Fibroblast of skin of scalp (primary cell): ENCODE measurements at places on chromosomes 16 and 17.

DNA sequence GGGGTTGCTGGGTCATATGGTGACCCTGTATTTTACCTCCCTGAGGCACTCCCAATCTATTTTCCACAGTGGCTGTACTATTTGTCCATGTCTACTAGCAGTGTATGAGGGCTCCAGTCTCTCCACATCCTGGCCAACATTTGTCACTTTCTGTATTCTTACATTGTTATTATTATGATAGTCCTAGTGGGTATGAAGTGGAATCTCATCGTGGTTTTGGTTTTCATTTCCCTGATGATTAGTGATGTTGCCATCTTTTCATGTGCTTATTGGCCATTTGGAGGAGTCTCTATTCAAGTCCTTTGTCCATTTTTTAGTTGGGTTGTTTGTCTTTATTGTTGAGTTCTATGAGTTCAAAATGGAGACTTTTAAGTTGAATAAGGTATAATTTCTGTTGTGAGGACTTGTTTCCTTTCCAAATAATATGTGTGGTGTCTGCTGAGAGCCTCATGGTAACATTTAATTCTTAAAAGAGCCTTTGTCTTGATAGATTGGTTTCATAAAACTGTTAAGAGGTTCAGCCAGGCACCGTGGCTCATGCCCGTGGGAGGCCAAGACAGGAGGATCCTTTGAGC is 108.2 kb downstream of the RPTOR start:
- peak; percentile 53 for DNase-seq

GRCh38 chr17:59451706-59452105 is 113.7 kb upstream of the DHX40 start:
- no peak for DNase-seq

GRCh38 chr16:27240948-27241531 is 27.5 kb downstream of the NSMCE1 start:
- DNase-seq = peak; percentile 78

DNA sequence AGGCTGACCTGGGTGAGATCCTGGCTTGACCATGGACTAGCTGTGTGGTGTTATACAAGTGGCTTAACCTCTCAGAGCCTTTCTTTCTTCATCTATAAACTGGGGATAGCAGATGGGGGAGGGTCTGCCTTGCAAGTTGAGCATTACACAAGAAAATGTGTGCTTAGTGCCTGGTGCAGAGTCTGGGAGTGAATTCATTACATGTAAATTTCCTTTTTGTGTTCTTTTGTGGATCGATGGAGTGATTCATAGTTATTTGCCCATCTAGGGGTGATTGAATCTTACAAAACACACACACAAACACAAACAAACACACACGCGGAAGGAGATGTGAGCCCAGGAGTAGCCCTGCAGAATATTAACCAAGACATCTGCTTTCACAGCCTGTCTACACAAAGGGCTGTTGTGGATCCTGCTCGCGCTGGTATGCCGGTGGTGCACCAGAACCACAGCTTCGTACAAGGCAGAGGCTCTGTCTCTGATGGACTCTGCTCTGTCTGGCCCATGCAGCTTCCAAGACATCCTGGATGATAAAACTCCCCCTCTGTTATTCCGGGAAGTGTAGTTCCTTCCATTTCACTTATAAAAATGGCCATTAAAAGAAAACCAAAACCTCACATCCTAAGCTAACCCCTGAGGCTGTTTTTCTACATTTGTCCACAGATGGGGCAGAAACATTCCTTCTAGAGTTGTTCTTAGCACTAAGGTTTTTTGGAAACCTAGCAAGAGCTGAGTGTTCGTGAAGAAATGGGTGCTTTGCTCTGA is 86.1 kb downstream of the UTP18 start:
- DNase-seq = no peak

DNA sequence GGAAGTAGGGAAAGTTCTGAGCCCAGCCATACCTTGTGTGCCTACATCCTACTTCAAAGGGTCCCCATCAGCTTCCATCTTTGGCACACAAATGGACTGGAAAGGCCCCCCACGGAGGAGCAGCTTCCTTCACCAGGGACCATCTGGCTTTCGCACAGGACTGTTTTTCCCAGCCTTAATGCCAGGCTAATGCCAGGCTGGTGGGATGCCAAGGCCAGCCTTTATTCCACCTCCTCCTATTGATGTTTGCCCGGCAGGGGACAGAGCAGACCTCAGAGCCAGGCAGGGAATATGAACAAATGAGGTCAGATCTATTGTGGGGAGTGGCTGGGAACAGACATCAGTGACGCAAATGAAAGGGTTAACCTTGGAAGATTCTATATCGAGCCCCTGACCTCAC is 5.7 kb downstream of the GPR179 start:
- no peak for DNase-seq

DNA sequence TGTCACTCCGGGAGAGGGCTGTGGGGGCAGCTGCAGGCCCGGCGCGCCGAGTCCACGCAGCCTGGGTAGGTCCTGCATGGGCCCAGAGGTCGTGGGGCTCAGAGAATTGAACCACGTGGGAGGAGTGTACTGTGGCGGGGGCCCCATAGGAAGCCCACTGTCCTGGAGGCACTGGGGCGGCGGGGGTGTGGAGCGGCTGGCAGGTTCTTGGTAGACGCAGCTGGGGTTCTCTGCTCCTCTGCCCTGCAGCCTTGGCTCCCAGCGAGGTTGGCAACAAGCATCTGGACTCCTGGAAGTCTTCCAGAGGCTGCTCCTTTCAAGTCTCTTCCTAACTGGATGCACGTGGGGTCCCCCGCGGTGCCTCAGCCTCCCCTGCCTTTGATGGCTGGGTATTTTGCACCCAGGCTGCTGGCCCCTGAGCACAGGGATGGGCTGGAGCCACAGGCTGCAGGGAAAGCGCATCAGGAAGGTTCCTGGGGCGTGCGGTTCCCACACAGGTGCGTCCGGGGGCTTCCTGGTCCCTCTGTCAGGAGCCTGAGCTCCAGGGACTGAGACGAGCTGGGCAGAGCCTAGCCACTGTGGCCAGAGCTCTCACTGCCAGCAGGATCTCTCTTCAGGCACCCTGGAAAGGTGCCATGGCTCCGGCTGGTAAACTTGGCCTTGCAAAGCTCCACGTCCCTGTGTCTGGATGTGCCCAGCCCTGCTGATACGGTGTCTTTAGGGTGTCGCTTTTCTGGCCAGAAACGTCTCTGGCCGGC is 9.3 kb downstream of the KCTD5 start:
- no peak for DNase-seq

DNA sequence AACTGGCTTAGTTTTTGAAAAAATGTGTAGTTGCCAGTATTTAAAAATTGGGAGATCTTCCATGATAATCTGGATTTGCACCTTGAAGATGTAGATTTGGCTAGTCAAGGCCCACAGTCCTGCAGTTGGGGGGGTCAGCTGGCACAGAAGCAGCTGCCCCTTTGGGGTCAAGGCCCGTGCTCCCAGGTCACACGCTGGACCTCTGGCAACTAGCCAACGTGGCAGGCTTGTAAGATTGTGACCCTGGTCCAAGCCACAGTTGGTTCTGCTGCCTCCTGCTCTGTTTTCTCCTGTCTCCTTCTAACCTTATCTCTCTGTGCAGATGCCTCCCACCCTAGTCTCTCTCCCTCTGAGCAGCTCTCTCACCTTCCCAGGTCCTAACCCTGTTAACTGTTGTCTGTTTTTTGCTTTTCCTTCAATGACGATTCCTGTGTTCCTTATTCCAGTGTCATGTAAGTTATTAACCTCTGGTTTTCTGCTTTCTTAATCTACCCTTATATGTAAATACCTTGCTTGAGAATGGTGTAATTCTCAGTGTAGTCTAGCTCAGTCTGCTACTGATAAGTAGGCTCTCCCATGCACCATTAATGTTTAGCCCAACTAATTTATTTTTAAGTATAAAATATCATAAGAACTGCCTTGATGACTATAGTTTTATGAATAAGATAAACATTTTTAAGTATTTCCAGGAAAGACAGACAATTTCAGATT is 27.9 kb downstream of the CLEC16A start:
- DNase-seq = no peak

DNA sequence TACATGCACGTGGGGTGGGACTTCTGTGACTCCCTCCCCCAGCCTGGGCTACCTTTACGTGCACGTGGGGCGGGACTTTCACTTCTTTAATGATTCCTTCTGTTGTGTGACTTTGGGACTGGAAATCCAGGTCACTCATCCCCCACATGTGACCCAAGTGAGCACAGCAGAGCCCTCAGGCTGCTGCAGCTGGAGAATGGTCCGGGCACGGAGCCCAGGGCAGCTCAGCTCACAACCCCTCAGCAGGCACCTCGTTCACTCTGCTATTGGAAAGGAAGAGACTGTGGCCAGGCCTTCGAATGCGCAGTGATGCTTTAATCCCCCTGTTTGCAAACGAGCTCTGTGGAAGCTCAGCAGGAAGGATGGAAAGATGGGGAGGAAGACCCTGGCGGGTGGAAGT is 14.7 kb downstream of the DBNDD1 start:
- DNase-seq = no peak

GRCh38 chr17:28717578-28718332 is at the start of gene RAB34:
Gene RAB34 (minus strand): TSS chr17:28717868. CDS start chr17:28717266, 602 bp downstream.
- peak; percentile 94 for DNase-seq

DNA sequence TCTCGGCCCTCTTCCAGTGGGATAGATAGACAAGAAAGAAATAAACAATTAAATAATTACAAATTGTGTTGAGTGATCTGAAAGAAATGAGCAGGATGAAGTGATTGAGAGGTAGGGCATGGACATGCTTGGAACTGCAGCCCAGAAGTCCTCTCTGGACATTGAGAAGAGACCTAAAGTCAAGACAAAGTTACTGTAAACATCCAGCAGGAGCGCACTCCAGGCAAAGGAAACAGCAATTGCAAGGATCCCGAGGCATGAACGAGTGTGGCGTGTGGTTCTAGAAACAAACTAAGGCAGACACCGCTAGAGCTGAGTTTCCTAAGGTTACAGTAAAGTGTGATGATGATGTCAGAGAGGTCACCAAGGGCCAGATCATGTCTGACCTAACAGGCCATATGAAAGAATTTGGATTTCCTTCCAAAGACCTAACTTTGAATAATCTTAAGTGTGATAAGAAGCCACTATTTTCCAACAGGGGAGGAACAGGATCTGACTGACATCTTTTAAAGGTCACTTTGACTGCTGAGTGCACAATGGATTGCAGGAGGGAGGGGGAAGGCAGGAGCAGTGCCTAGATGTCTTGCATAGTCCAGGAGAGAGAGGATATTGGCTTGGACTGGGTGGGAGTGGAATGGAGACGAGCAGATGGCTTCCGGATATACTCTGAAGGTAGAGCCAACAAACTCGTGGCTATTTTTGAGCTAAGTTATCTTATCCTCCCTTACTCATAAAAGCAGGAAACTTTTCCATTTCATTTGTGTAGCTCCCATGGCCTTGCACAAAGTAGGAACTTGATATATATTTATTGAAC is 19.0 kb downstream of the ABCC12 start:
- no peak for DNase-seq

DNA sequence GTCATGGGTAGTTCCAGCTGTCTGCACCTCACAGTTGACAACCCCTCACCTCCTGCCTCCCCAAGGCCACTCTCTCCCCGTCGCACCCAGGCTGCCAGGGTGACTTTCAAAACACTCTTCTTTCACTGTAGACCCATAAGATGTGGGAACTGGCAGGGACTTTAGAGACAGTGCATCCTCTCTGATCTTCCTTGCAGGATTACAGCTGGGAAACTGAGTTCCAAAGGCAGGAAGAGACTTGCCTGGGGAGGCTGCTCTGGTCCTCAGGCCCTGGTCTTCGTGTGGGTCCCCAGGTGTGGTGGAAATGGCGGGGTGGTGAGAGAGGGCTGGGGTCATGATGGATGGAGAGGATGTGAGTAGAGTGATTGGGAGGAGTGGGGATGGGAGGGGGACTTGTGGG is 21.9 kb upstream of the NKD1 start:
- no peak for DNase-seq

- DNase-seq = no peak
Observed at GRCh38 chr16:57367116-57367752, 5.1 kb upstream of the CX3CL1 start.

DNA sequence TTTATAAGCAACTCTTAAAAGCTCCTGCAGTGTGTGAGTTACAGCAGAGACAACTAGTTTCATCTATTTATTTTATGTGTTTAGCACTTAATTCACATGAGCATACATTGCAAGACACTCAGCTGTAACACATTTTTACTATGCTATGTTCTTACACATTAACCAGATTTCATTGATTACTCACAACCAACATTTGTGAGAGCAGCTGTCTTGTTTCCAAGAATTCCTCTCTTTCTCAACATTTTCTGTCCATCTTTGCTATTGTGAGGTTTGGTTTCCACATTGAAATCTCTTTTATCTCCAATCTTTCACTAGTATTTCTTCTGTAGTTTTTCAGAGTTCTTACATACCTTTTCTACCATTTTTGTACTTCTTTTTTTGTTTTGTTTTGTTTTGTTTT is 51.2 kb downstream of the COPRS start:
- DNase-seq = peak; percentile 28

DNA sequence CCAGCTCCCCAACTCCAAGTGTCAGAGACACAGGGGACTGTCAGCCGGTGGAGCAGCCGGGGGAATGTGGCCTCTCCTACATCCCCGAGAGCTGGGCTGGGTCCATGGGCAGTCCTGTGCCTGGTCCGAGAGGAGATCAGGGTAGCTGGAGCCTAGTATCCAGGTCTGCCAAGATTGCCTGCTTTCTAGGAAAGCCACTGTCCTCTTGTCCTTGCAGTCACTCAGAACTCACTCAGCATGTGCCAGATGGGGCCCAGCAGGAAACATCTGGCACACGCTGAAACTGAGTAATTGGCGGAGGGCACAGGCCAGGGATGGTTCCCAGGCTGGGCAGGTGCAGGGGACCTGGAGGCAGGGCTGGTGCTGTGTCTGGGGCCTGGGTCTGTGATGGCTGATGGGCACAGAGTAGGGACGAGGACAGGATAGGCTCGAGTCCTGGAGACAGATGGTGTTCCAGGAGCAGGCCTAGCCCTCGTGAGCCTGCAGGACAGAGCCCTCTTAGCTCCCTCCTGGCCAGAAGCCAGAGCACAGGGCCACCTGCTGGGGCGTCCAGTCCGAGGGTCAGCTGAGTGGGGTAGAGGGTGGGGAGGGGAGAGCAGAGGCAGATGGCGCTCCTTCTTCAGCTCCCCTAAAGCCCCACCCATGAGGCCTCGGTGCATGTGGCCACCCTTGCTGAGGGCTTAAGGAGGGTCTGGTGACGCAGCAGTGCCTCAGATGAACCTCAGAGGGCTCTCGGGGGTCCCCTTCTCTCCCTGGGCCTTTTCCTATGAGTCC is 31.1 kb downstream of the ADCY7 start:
- DNase-seq = no peak

DNA sequence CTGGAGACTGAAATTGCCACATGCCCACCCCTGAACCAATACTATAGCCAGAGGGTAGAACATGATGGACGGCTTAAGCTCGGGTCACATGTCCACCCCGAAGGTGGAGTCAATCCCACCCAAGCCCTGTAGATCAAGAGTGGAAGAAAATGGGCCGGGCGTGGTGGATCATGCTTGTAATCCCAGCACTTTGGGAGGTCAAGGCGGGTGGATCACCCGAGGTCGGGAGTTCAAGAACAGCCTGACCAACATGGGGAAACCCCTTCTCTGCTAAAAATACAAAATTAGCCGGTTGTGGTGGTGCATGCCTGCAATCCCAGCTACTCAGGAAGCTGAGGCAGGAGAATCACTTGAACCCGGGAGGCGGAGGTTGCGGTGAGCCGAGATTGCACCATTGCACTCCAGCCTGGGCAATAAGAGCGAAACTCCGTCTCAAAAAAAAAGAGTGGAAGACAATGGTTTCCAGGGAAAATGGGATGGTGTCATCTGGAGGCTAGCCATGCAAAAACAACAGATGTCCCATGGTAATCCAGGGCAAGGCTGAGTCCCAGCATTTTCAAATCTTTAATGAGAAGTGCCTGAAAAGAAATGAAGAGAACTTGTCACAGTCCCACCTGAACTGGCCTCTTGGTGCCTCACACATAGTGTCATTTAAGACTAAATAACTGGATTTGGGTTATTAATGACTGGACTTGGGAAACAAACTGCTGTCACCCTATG is 30.1 kb downstream of the CD300LF start:
- DNase-seq = no peak
